ENCODE measurements at places on chromosomes 1 and 21.

GRCh38 chr1:108179018-108179417 lies 21.1 kb downstream of the SLC25A24 start:
- no peak for DNase-seq

DNA sequence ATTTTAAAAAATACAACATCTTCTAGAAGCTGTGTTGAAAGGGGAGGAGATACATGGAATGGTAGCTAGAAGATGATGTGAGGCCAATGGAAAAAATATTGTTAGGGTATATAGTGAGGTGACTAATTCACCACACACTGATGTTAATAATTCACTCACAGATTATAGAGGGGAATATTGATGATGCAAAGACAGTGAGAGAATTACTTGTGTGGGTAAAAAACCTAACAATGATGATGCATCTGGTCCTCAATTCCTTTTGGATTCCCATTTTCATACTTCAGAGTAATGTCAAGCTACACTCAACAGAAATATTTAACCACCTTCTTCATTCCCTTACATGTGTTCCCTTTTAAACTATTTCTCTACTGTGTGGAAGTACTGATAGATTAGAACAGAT lies 169.5 kb upstream of the DPYD start:
- no peak for DNase-seq

- no peak for DNase-seq
These were observed 8.7 kb downstream of the GNAT2 start for GRCh38 chr1:109610609-109611307.

GRCh38 chr1:16289959-16290358 lies 53.0 kb upstream of the CPLANE2 start:
- DNase-seq, result no peak

DNA sequence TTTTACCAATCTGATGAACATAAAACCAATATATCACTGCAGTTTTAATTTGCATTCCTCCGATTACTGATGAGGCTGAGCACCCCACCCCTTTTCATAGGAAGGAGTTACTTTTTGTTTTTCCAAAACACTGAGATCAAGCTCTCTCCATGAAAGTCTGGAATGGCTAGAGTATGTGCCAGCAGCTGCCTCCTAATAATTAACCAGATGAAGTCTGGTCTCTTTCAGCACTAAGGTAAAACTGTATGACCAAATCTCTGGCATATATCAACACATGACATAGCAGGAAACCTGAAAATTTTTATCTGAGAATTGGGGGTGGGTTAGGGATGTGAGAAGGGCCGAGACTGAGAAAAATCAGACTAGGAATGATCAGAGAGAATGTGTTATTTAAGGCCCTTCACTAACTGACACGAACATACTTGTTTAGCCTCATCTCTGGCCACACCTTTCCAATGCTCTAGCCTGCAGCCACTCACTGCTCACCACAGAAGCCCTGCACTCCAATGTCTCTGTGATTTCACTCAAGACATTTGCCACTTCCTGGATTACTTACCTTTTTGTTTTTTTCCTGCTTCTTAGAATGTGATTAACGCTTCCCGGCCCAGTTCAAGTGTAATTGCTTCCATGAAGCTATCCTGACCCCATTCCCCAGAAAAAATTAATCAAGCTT lies 34.7 kb downstream of the WASF2 start:
- no peak for DNase-seq

- no peak for DNase-seq
These were observed 171.0 kb downstream of the VAV3 start for GRCh38 chr1:107793896-107794453.

GRCh38 chr21:45556645-45557615 lies 14.7 kb upstream of the SLC19A1 start:
- no peak for DNase-seq

DNA sequence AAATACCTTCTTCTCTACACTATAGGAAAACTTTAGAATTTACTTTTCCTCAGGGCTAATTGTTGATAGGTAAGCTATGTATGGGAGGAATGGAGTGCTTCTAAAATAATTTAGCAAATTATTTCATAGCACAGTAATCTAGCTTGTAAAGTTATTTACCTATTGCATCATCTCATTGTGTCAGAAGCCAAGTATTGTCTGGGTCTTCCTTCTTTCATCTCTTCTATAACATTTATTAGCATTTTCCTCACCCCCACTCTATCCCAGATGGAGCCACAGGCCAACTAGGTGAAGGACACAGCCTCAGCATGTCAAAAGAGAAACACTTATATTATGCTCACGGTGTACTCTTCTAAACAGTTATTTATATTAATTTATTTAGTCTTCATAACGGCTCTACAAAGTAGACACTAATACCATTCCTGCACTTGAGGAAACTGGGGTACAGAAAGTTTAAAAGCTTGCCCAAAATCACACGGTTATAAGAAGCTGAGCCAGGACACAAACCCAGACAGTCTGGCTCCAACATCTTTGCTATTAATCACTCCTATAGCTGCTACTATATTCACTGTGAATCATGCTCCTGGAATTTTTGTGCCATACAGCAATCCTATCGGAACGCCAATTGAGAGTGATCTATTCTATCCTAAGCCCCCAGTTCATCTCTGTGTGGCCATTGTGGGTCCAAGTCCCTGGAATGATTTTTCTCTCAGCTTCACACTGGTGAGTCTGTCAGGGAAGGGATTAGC lies 43.1 kb downstream of the OR10J5 start:
- no peak for DNase-seq
